ENCODE measurements at places on chromosomes 6 and 20.

DNA sequence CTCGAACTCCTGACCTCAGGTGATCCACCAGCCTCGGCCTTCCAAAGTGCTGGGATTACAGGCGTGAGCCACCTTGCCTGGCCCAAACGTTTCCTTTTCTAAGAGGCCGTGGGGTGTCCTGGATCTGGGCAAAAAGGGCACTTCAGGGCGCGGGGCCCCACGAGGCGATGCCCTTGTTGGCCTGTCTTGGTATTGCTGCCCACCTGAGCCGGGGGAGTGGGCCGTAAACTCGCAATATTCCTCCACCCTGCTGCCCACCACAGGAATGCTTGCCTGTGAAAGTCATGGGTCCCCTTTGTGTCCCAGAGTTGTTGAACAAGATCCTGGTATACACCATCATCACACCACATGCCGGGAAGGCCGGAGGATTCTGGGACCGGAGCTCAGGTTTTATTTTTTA lies 49.0 kb downstream of the SSR1 start:
- DNase-seq: no peak

DNA sequence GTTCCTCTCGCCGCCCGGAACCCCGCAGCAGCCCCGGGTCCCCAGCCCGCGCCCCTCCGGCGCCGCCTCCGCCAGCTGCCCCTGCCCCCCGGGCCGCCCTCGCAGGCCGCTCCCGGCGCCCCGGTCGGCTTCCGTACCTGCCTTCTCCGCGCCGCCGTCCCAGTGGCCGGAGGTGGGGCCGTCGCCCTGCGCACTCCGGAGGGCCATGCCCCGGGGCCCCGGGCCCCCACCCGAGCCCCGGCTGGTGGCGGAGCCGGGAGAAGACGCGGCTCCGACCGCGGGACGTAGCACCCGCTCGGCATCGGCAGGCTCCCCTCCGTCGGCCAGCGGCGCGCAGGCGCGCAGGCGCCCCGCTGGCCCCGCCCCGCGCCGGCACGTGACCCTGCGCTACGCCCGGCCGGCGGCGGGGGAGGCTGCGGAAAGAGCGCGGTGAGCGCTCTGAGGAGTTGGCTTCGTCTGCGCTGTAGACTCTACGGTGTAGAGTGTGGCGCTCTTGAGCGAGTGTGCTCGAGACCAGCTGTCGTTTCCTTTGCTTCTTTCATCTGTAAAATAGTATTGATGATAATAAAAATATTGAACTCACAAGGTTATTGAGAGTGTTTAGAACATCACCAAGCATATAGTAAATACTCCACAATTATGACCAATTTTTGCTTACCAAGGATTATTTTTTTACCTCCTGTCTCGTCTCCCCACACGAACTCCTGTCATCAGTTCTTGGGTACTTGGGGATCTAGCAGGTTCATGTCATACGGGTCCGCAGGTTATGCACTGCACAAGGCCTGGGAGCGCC lies at the start of gene TBC1D20:
Gene TBC1D20, minus strand, starts transcription at position 335 of the 793 bp plus-strand sequence. Its CDS starts 128 bp downstream, at position 207.
- DNase-seq: peak; percentile 82

GRCh38 chr6:39608652-39609345 lies 116.4 kb downstream of the KIF6 start:
- no peak for DNase-seq

GRCh38 chr6:24332317-24332716 lies 25.5 kb downstream of the DCDC2 start:
- no peak for DNase-seq

DNA sequence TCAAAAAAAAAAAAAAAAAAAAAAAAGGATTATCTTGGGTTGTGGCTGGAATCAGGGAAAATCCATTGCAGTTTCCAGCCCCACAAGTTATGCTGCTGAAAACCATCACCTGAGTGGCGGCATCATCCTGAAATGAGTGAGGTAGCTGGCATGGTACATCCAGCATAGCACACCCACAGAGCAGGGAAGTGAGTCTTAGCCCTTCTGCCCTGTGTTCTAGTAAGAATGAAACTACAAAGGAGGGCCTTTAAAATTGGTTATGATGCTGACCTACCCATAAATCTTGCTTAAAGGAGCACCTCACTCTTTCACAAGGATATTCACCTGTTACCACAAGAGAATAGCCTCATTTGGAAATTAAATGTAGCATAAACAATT lies 119.2 kb downstream of the NFATC2 start:
- no peak for DNase-seq

- DNase-seq: no peak
Observed at GRCh38 chr6:62075869-62076268, 210.2 kb downstream of the KHDRBS2 start.

DNA sequence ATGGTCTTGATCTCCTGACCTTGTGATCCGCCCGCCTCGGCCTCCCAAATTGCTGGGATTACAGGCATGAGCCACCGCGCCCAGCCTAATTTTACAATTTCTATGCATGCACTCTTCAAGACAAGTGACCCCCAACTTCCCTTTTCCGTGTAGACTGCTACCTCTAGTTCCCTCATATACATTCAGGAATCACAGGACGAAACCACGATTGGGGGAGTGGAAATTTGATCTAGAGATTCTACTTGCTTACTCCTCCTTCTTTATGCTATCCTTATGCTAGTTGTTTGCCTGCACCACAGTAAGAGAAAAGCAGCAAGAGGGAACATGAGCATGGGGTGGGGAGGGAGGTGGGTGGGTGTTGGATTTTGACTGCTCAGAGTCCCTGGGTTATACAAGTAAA lies 34.9 kb downstream of the OSTM1 start:
- no peak for DNase-seq

DNA sequence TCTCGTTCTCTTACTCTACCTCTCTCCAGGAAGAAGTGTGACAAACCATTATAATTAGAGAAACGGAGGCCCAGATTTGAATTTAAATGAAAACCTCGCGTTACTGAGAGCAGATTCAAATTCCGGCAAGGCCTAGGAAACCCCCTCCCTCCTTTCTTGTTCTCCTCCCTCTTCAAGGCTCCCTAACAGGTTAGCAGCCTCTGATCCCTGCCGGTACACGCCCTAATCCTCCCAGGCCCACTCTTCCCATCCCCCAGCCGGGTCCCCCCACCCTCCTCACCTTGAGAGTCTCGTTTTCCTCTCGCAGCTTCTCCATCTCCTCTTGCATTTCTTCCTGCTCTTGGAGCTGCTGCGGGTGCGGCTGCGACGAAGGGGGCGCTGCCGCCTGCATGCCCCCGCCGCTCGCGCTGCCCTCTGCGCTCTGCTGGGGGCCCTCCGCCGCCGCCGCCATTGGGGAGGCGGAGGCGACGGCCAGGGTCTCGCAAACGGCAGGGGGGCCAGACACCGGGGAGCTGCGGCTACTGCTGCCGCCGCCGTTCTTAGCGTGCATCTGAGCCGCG lies 3.8 kb downstream of the MTCL3 start:
- DNase-seq: no peak

GRCh38 chr6:42190554-42191183 lies 4.1 kb downstream of the GUCA1B start:
- no peak for DNase-seq

DNA sequence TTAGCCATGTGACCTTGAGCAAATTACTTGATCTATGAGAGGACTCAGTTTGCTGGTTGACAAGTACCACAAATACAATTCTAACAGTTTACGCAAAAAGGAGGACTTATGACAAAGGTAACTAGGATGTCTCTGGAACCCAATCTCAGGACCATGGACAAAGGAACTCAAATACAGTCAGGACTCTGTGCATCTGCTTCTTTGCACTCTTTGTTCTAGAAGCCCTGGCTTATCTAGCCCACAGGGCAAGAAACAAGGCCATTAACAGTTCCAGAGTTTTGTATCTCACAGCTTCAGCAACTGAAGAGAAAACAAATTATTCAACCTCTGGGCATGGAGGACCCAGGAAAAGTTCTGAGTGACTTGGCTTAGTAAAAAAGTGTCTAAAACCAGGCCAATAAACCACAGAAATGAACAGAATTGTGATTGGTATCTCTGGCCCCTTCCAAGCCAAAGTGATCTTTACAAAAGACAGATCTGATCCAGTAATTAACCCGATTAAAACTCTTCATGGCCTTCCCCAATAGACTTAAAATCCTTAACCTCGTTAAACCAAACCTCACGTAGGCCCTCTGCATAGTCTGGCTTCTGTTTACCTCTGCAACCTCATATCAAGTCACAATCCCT lies 5.9 kb downstream of the WASF1 start:
- no peak for DNase-seq

DNA sequence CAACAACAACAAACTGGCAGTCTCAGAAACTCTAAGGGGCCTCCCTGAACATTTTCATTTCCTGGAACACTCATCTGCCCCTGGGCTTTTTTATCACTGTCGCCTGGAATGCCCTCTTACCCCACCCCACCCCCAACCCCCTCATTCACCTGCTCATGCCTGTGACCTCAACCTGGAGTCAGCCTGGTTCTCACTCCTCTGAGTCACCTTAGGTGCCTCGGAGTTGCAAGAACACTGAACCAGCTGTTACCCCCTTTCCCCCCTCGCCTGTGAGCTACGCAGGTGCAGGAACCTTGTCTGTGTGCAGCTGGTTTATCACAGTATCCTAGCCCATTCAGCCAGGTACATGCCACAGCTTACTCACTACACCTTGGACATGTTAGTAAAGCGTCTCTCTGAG lies 12.8 kb upstream of the SNAI1 start:
- no peak for DNase-seq

- DNase-seq: no peak
Observed at GRCh38 chr6:35919827-35920751, 809 bp downstream of the SRPK1 start.

DNA sequence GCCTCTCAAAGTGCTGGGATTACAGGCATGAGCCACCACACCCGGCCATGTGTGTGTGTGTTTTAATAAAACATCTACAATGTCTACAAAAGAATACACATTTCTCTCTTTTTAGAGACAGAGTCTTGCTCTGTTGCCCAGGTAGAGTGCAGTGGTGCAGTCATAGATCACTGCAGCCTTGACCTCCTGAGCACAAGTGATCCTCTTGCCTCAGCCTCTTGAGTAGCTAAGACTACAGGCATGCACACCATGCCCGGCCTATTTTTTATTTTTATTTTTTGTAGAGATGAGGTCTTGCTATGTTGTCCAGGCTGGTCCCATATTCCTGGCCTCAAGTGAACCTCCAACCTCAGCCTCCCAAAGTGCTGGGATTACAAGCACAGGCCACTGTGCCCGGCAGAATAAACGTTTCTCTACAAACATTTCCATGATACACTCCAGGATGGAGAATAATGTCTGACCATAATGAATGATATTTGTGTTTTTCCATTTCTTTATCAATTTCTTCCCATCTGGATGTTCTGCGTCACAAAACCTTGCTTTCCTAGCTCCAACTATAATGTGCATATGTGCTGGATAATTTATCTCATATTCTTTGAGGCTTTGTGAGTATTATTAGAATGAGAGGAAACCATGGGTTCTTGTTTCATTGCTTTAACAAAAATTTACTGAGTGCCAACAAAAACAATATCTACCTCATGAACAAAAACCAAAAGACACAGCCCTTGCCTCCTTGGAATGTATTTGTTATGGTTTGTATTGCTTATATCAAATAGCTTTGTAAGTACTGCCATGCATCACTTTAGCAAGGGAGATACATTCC lies 28.6 kb upstream of the CCN2 start:
- DNase-seq: no peak

DNA sequence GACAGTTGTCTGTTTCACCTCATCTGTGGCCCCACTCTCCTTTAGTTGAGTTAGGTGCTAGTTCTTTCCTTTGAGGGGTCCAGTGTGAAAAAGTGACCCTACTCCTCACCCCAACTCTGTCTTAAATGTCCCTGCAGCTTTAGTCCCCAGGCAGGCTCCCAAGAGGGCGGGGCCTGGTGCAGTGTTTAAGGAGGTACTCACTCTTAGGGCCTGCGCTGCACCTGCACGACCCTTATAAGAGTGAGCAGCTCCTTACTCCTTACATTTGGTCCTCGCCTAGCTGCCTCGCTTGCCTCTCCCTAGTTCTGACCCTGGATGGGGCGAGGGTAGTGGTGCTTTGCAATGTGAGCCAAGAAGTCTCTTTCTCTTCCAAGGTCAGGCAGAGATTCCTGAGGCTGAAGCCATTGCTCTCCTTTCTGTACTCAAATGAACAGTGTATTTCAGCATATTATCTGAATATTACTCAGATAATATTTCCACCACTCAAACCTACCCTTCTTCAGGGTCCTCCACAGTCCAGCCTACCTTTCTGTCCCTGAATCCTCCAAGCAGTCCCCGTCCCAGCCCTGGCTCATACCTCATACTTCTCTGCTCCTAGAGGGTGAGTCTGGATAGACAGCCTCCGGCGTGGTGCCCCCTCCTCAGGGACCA lies 11.9 kb upstream of the VEGFA start:
- no peak for DNase-seq

DNA sequence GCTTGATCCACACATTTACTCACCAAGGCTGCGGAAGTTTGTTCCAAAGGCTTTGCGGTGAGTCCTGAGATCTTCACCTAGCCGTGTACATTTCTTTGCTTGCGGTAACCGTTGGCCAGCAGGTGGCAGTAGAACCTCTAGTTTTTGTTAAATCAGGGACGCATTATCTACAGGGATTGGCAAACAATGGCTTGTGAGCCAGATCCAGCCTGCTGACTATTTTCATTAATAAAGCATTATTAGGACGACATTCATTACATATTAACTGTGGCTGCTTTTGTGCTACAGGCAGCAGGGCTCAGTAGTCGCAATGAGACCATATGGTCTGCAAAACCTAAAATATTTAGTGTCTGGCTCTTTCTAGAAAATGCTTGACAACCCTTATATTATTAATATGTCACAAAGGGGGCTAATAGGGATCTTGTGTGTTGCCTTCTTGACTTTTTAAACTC lies 174.1 kb downstream of the DOK5 start:
- peak; percentile 42 for DNase-seq

DNA sequence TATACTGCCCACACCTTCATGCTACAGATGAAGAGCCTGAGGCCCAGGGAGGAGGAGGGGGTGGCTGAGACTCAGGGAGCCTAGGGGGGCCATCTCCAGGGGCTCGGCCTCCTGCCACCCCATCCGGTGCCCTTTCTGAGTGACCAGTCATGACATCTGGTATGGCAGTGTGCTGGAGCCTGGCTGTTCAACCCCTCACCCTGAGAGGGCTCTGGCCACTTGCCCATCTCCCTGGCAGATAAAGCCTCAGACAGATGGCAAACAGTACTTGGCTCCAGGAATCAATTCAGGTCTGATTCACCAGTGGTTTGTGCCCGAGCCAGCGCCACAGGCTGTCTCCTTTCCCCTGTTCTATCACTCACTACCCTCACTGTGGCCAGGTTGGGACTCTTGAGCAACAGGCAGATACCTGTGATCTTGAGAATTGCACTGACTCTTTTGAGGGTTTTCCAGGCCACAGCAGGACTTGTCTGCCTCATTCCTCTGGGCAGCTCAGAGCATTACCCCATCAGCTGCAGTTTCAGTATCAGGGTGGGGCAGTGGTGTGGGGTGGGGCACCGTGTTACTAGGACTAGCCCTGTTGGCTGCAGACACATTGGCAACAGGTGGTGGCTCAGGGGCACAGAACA lies 22.8 kb downstream of the SRSF3 start:
- no peak for DNase-seq

DNA sequence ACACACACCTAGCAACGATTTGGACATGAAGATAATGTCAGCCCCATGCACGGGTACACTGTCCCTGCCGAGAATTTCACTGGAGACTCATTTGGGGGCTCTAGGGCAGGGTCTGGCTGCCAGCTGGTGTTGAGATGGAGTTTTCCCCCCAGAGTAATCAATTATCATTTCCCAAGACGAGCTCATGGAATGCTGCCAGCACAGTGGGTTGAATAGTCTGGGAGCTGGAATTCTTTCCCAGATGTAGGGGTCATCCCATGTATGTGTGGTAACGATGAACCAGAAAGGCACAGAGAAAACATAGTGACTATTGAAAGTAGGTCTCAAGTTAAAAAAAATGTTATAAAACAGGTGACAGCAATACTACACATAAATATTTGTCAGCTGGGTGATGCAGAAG lies 579.9 kb downstream of the MAFB start:
- no peak for DNase-seq
